ENCODE measurements at places on chromosomes 12 and 14.

DNA sequence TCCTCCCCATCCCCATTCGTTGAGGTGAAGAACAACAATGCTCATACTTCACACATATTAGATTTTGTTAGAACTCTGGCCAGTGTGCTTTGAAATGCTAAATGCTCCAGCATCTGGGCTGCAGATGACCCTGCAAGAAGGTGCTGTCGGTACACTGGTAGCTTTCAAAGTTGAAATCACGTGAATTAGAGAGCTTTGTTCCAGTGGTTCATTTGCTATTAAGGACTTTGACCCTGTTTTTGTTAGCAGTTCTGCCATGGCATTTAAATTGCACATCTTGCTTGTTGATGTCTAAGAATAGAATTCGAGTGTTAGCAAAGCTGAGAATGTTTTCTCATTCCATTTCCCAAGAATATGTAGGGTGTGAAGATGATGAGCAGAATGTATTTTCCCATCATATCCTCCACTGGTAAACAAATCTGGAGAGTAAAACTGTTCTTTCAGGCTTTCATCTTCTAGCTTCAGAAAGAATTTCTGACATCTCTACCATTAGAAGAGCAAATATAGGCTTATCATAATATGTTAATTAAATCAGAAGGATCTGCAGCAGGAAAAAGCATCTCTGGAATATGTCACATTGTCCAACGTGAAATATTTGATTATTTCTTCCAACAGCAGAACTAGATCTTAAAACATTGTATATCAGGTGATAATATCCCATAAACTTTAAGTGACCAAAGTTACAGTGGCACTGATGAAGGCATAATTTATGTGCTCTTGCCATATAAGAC lies 98.8 kb upstream of the PDE3A start:
- no peak for DNase-seq

GRCh38 chr14:54639611-54640010 lies 72.7 kb downstream of the SAMD4A start:
- DNase-seq = no peak

DNA sequence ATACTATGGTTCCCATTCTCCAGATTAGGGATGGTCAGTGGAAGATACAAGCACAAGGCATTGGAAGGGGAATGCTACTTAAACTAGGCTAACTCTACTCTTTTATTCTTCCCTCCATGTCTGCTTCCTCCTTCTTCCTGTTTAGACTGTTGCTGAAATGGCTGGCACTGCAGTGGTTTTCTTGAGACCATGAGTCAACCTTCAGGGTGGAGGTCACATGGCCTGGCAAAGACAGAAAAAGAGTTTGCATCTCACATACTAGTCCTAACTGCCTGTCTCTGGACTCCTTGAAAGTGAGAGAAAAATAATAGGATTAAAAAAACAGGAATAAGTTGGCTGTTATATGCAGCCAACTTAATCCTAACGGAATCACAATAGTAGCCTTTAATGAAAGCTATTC lies 37.0 kb downstream of the ALDH1L2 start:
- no peak for DNase-seq

DNA sequence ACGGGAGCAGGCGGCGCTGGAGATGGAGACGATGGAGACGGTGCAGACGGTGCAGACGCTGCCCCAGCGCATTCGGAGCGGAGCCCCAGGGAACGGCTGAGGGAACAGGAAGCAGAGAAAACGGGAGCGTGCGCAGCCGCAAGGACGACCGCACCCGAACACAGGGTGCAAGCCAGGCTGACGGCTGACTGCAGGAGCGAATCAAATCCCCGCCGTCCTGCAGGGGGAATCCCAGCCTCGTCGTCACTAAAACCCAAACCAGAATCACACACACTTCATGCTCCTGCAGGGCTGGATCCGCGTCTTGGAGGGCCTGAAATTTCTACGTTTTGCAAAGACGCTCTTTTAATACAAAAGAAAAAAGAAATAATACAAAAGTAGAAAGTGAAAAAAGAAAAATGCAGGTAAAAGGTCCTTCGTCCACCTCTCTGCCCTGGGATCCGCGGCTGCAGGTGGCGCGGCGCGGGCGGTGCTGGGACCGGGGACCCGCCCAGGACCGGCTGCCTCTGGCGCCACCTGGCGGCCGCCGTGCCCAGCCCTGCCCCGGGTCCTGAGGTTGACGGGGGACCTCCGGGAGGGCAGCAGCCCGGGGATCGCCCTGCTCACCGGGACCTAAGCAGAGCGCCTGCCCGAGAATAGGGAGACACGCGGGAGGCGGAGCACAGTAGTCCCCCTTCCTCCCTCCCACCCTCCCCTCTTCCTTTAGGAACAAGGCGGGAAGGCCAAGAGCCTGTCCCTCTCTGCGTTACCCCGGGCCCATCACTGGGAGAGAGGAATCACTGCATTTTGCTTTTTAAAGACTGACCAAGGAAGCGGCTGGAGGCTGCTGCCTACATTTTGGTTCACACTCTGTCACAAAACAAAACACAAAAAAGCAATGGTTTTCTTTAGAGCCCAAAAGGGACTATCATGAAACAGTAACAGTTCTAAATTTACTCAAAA lies 20.1 kb downstream of the STX2 start:
- DNase-seq = peak; percentile 82

- no peak for DNase-seq
Observed at GRCh38 chr14:72722201-72722785, 171.6 kb downstream of the DPF3 start.

- DNase-seq = peak; percentile 41
Observed at GRCh38 chr12:69900720-69901131, 75.7 kb downstream of the MYRFL start.

- DNase-seq = peak; percentile 69
Observed at GRCh38 chr12:132222096-132222807, 78.0 kb downstream of the NOC4L start.

DNA sequence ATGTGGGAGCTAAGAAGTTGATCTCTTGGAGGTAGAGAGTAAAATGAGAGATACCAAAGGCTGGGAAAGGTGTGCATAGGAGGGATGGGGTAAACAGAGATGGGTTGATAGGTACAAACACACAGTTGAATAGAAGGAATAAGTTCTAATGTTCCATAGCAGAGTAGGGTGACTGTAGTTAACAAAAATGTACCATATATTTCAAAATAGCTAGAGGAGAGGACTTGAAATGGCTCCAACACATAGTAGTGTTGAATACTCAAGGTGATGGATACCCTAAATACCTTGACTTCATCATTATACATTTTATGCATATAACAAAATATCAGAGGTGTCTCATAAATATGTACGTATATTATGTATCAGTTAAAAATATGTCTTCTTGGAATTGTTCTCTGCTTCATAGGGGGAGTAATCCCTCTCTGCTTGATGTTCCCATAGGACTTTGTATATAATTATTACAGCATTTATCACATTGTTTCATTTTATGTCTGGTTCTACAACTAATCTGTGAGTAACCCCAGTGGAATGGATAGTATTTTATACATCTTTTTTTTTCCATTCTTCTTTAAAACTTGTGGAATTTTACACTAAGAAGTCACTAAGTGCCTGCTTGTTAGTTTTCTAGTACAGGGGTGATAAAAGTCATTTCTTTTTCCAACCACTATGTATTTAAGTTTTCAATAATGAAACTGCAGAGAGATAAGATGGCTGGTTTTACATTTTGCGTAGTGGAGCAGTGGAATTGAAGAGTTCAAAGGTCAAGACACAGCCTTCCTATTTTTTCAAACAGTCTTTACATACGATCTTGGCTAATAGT lies 1940.0 kb upstream of the SEL1L start:
- DNase-seq = no peak

DNA sequence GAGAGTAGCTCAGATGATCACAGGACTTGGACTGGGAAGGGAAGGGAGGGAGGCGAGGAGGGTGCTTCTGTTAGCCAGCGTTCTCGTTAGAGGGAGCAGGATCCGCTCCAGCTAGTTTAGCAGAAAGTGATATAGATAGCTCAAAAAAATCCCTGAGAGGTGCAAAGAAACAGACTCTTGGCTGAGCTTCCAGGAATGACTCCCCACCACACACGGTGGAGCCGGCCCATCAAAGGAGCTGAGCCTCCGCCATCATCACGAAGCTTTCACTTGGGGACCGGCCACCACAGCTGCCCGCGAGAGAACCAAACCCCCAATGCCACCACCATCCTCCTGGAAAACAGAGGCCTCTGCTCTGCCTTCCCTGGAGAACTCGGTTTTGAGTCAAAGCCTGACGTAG lies 124.6 kb upstream of the BCL2L14 start:
- DNase-seq = no peak
